Hypothalamus (tissue), 51 donors: ENCODE measurements at places on chromosomes 5 and 9.

DNA sequence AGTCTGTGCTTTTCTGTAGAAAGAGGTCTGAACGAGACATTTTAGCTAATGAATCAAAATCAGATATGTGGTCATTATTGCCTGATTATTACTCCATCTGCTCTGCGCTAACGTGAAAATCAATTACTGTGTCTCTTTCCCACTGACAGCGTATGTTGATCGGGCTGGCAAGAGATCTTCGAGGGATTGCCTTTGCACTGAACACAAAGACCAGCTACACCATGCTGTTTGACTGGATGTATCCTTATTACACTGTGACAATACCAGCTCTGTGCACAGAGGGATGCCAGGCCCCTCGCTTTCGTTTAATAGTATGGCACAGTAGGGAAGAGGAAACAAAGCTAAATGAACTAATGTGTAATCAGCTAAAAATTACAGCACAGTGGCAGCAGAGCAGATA is 103.7 kb upstream of the TLX3 start:
- DNase-seq, result no peak

DNA sequence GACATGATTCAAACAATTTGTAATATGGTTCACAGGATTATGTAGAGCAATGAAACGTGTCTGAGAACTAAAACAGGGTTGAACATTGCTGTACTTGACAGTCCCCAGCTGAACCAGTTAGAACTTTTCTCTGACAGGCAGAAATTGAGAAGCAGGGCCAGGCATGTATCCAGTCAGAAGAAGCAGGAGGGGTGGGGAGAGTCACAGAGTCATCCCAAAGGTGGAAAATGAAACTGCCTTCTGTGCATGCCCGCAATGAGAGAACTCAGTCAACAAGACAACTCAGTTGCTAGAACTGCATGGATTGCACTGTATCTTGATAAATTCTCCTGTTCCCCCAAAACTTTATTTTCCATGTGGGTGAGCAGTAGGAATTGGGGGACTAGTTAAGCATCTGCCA is 72.9 kb upstream of the PRLR start:
- DNase-seq, result no peak

- DNase-seq, result no peak
Measured at GRCh38 chr5:78776637-78777036, 128.1 kb upstream of the LHFPL2 start.

- no peak for DNase-seq
Measured at GRCh38 chr5:135985951-135986350, 31.2 kb upstream of the LECT2 start.

- no peak for DNase-seq
Measured at GRCh38 chr5:58262226-58262625, 197.7 kb downstream of the PLK2 start.

DNA sequence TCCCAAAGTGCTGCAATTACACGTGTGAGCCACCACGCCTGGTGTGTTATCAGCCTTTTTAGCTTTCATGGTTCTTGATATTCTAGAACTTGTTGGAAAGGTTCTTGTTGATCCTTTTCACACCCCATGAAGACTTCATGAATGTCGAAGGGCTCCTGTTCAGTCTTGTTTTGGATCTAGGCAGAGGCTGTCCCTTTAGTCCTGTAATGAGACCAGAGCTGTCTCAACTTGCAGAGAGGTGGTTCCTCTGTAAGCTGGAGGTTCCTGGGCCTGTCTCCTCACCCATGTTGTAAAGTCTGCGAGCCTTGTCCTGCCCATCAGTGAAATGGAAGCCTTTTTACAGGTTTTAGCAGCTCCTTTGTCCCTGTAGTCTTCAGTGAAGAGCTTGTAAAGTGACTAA is 38.2 kb downstream of the PRRC2B start:
- DNase-seq, result no peak

GRCh38 chr5:37214550-37214949 is 34.6 kb downstream of the CPLANE1 start:
- DNase-seq, result no peak

- no peak for DNase-seq
Measured at GRCh38 chr5:157603333-157604190, 28.0 kb upstream of the ADAM19 start.

GRCh38 chr5:158468444-158468843 is 609.5 kb upstream of the CLINT1 start:
- no peak for DNase-seq
